Mammary microvascular endothelial cell (primary cell): ENCODE measurements at places on chromosomes 12 and 14. TPM values are rescaled to one million over a fixed set of nuclear protein-coding genes. Genes with fewer than 3 reads are reported as not detected.

SIRT4 gene
- 0.59 and 0.67 TPM in 2 replicates for total RNA-seq

CD27 gene
- total RNA-seq = not detected in 2 replicates

GPR135 gene
- 0.74 and 0.93 TPM in 2 replicates for total RNA-seq

LMNTD1 gene
- 0.07 TPM in 1 of 2 replicates, not detected in the other for total RNA-seq

SOX5 gene
- total RNA-seq = 0.10 TPM in 1 of 2 replicates, not detected in the other

PMEL gene
- 0.69 TPM in 1 of 2 replicates, not detected in the other for total RNA-seq

EXOC5 gene
- 57.5 and 59.6 TPM in 2 replicates for total RNA-seq

TTC7B gene
- 60.6 and 66.4 TPM in 2 replicates for total RNA-seq

NEMF gene
- 24.6 and 25.6 TPM in 2 replicates for total RNA-seq

SLC4A8 gene
- total RNA-seq = 1.2 and 1.9 TPM in 2 replicates

SLC10A1 gene
- not detected in 2 replicates for total RNA-seq

LIN7A gene
- total RNA-seq = 0.05 and 0.07 TPM in 2 replicates

CLEC7A gene
- total RNA-seq = not detected in 2 replicates

SLC7A7 gene
- total RNA-seq = 12.2 and 12.6 TPM in 2 replicates
